ENCODE measurements at places on chromosomes 6 and 20.

GRCh38 chr20:39269493-39270217 is 307.5 kb downstream of the DHX35 start:
- no peak for DNase-seq

GRCh38 chr6:130070326-130070725 is 51.9 kb downstream of the L3MBTL3 start:
- DNase-seq, result no peak

DNA sequence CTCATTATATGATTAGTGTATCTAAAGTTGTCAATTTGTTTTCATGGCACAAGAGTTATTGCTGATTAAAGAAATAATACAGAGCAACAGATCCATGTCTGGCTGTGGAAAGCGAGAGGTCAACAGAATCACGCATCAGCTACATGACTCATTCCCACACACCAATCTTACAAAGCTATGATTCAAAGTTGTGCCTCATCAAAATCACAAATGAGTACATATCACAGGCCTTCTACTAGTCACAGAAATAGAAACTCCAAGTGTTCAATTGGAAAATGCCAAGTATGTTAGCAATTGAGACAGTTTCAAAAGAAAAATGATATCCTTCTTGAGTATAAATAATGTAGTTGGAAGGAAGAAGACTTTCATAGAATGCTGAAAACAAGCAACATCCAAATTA is 57.8 kb upstream of the NKAIN2 start:
- DNase-seq, result no peak

GRCh38 chr6:148907573-148907972 is 160.7 kb downstream of the UST start:
- no peak for DNase-seq

- DNase-seq, result peak; percentile 60
These were observed 19.8 kb downstream of the GMPR start for GRCh38 chr6:16257999-16258708.

GRCh38 chr6:13467216-13467600 is 20.2 kb downstream of the GFOD1 start:
- no peak for DNase-seq

GRCh38 chr6:106146852-106147351 is 60.8 kb downstream of the PRDM1 start:
- DNase-seq, result no peak

GRCh38 chr20:32441638-32442037 is 83.5 kb downstream of the ASXL1 start:
- peak; percentile 43 for DNase-seq
